ENCODE measurements at places on chromosomes 12 and 14.

- DNase-seq: no peak
These were observed 32.0 kb upstream of the LRRK2 start for GRCh38 chr12:40192704-40193255.

- DNase-seq: no peak
These were observed 107.5 kb downstream of the DAD1 start for GRCh38 chr14:22481546-22481945.

DNA sequence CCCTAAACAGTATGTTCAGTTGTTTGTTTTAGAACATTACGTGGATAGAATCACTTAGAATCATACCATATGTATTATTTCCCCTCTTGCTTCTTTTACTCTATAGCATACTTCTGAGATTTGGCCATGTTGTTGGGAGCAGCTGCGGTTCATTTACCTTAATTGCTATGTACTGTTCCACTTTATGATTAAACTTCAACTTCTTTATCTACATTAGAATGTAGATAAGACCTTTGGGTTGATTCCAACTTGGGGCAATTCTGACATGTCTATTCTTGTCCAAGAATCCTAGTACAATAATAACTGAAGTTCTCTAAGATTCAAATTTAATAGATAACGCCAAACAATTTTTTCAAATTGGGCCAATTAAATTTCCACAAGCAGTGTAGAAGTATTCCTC lies 80.7 kb downstream of the GRIN2B start:
- DNase-seq: no peak

- DNase-seq: no peak
These were observed 70.1 kb upstream of the CSRP2 start for GRCh38 chr12:76948879-76949278.

- no peak for DNase-seq
These were observed 345.5 kb upstream of the PRICKLE1 start for GRCh38 chr12:42935090-42935489.

Data from endodermal cell (in vitro differentiated cells).